Esophagus squamous epithelium (tissue), 5 donors: ENCODE measurements at places on chromosomes 3 and 15. TPM values are rescaled to one million over a fixed set of nuclear protein-coding genes. Genes with fewer than 3 reads are reported as not detected.
A peak's percentile ranks its signal among the peaks of the same experiment; 100 is the strongest.

Gene CHDH
- total RNA-seq: 1.3 TPM

- no peak for DNase-seq
These were observed 7.6 kb upstream of the EMC3 start for GRCh38 chr3:9994086-9994844.

GRCh38 chr15:88098361-88098760 lies 158.2 kb downstream of the NTRK3 start:
- no peak for DNase-seq

DNA sequence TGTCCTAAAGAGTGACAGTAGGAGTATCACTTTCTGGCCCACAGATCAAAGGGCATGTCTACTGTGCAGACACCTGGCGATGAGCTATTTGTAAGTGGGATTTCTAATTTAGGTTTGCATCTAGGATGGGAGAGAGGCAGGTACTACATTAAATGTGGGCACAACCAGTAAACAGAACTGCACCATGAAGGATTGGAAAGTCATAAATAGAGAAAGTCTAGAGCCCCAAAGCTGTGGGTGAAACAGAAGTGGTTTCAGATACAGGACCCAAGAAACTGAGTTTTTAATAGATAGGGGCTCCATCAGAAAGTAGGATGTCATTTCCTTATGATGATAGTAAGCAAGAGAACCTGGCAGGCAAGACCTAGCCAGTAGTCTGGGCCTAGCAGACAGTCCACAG lies 35.2 kb upstream of the SPPL2A start:
- DNase-seq: no peak

Gene ADAMTS7
- 0.47 TPM for total RNA-seq

DNA sequence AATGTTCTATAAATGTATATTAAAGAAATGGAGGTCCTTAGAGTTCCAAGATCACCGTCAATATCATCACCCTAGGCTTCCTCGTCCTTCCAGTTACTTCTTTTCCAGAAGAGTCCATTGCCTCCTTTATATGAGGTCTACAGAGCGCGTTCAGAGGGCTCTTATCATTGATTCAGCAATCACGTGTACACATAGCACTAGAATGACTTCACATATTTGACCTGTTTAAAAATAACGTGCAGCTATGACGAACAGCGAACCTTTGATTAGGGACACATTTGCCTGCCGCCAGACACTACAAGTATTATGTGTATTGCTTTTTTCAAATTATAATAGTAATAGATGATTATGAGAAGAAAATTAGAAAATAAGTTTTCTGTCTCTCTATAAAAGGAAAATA lies 26.0 kb downstream of the IGF1R start:
- DNase-seq: no peak

GRCh38 chr3:126179825-126180476 lies 435 bp downstream of the ALDH1L1 start:
- DNase-seq: no peak

GRCh38 chr3:107963581-107963980 lies 127.2 kb downstream of the CD47 start:
- no peak for DNase-seq

Gene CRYGS
- total RNA-seq: 0.26 TPM

- no peak for DNase-seq
These were observed 15.5 kb upstream of the VIPR1 start for GRCh38 chr3:42486814-42487565.

DNA sequence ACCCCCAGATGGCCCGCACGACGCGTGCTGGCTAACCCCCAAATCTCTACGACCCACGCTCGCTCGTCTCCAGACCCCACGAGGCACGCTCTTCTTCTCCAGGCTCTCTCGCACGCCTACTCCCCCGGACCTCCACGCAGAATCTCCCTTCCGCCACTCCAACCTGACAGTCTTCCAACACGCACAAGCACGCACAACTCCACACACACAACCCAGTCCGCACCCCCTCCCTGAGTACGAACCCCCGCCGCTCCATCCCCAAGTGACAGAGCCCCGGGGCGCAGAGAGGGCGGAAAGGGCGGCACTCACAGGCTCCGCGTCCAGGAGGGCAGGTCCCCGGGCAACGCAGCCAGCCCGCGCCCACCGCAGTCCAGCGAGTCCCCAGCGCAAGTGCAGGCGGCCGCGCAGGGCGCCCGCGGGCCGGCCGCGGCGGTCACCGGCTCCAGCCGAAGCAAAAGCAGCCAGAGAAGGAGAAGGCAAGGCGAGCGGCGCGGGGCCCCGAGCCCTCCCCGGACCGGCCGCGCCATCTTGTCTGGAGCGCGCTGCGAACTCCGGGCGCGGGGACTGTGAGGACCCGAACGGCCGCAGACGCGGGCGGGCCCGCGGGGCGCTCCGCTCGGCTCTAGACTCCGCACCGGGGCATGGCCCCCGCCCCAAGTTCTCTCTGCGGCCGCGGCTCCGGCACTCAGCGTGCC lies 794 bp downstream of the LRIG1 start:
- DNase-seq: peak; percentile 1

DNA sequence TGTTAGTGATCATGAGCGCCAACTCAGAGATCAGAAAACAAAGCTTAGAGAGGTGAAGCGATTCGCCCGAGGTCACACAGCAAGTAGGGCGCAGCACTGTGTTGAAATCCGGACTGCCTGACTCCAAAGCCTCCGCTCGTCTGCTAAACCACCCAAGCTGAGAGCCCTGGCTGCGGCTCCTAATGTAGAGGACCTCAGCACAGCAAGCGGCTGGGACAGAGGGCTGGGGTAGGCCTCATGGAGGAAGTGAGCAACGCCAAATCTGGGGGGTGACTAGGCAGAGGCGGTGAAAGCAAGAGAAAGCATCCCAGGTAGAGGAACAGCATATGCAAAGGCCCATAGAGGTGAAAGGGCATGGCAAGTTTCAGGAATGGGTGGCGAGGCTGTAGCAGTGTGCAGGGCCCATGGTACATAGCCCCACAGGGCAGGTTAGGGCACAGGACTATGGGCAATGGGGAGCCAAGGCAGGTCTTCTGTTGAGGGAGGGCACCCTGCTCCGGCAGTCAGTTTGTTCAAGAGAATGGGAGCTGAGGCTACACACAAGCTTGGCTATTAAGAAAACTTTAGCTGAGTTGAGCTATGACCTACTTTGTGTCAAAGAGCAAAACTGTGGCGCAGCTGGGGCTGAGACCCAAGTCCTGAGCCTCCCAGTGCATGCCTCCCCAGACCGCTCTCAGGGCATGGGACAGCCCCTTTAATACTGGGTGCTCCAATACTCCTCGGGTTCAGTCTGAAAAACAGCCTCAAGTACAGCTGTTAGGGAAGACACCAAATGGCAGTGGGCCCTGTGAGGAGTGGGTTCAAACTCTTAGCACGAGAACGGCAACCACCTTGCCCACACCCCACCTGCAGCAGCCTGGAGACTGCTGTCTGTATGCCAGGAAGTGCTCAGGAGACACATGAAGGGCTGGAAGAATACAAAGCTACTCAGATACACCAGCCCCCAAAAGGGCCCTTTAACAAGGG lies 988 bp upstream of the CFAP92 start:
- DNase-seq: no peak

DNA sequence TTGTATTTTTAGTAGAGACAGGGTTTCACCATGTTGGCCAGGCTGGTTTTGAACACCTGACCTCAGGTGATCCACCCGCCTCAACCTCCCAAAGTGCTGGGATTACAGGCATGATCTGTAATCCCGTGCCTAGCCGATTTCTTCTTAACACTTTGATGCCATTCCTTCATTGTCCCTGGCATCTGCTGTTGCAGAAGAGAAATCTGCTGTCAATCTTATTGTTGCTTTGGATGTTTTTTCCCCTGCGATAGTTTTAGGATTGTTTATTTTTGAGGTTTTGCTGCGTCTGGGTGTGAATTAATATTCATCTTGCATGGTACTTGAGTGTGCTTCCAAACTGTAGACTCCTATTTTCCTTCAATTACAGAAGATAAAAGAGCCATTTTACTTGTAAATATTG lies 99.4 kb upstream of the ADAMTSL3 start:
- no peak for DNase-seq

Gene LTK
- 0.38 TPM for total RNA-seq

DNA sequence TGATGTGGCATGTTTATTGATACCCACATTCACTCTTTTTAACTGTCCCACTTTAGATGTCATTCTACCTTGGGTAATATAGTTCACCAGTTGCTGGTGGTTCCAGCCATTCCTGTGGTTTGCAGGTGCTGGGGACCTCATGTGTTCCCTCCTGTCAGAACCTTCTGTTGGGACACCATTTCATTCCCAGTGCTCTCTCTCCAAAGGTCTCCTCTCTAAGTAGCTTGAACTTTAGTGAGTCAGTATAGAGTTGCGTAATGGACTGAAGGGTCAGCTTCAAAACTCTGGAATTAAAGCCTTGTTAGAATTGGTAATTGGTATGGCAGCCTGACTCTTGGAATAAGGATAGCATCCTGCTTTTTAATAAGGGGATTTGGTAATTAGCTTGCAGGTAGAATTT lies 108.5 kb downstream of the PLCL2 start:
- DNase-seq: no peak

Gene GPR156
- total RNA-seq: 0.57 TPM

DNA sequence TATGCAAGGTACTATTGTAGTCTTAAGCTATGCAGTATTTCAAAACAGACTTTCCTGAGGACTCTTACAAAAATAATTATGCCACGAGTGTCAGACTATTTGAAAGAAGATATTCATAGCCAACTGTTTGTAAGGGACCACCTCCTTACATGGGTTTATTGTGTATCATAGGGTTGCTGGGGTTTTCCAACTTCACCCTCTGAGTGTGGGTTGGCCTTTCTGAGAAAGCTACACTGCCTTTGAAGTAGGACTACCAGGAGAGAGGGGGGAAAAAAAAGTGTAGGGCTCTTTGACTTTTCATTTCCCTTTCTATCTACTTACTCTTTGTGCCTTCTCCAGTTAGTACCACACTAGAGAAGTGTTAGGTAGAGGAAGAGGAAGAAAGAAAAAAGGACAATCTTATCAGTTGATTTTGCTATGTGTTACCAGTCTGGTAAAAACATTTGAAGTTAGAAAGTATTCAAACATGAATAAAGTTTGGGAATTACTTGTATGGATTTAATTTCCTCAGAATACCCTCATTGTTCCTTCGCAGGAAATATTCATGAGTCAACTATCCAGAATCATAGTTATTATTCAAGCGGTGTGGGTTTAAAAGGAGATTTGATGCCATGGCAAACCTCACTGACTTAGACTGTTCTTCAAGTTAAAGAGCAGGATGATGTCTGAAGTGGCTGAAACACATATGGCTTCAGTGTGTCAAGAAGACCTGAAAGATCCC lies 329.3 kb upstream of the THBS1 start:
- no peak for DNase-seq

- no peak for DNase-seq
These were observed 241.0 kb upstream of the NR2F2 start for GRCh38 chr15:96089405-96090058.

DNA sequence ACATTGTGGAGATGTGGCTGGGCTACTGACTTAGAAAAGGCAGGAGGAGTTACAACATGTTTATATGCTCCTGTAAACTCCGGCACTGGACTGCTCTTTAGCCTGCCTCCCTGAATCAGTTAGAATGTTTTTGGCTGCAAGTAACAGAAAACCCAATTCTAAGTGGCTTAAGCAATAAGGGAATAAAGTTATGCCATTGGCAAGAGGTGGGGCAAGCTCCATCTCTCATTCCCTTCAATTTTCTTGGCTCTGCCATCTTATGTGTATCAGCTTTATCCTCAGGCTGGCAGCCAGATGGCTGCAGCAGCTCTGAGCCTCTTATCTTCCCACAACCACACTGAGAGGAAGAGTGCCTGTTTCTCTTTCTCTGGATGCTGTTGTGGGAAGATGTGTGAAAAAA lies 22.4 kb upstream of the MEIS2 start:
- DNase-seq: no peak

Gene OIP5
- total RNA-seq: 2.7 TPM

GRCh38 chr3:128457937-128458336 lies 8.8 kb downstream of the DNAJB8 start:
- DNase-seq: no peak

- DNase-seq: no peak
These were observed 62.1 kb downstream of the RASGRF1 start for GRCh38 chr15:79028411-79028964.

Gene SFMBT1
- total RNA-seq: 11.2 TPM

DNA sequence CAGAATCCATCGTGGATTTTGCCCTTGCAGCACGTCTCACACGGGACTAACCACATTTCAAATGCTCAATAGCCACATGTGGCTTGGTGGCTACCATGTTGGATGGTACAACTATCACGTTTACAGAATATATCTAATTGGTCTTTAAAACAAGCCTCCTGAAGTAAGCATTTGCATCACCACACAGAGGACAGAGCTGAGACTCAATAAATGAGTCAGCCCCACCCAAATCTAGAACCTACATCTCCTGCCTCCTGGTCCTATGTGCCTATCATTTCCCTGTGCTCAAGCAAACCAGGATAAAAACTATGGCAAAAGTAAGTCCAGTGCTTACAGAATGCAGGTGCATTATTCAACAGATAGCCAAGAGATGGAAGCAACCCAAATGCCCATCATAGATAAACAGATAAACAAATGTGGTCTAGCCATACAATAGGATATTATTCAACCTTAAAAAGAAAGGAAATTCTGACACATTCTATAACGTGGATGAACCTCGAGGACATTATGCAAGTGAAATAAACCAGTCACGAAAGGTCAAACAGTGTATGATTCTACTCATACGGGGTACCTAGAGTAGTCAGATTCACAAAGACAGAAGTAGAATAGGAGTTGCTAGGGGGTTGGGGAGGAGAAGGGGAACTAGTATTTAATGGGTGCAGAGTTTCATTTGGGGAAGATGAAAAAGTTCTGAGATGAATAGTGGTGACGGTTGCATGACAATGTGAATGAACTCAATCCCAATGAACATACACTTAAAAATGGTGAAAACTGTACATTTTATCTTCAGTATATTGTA lies 43.9 kb downstream of the SRGAP3 start:
- DNase-seq: no peak

GRCh38 chr3:77541203-77541922 lies 501.5 kb downstream of the ROBO2 start:
- no peak for DNase-seq

Gene HYAL2
- total RNA-seq: 68.9 TPM

DNA sequence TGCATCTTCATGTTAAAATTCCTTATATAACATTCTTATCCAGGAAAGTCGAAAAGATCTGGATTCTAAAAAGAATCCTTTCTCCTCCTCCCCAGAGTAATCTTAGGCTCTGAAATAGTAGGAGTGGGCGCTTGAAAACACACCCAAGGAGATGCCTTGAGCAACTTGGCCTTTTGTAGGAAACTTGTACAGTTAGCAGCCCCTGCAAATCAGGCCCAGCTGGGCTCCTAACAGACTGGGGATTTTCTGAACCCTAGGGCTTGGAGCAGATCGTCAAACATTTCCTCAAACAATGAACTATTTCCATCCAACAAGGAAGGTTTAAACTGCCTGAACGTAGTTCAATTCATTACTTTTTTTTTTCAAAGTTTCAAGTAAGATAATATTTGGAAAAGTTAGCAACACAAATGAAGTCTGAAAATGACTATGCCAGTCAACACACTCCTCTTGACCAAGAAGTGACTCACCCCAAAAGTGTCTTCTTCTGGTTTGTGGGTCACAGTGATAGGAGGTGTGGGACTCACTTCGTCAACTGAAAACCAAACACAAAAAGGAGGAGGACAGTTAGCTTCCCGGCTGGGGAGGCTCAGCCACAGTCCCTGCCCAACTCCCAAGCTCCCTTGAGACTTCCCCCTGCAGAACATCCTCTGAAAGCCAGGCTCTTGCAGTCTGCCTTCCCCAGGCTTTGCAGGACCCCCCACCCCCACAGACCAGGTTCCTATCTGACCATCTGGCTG lies 129.7 kb downstream of the NTRK3 start:
- DNase-seq: no peak

GRCh38 chr3:194283221-194284006 lies 67.7 kb downstream of the CPN2 start:
- DNase-seq: no peak

Gene A4GNT
- not detected for total RNA-seq
